ENCODE measurements at places on chromosomes 3 and 15.

DNA sequence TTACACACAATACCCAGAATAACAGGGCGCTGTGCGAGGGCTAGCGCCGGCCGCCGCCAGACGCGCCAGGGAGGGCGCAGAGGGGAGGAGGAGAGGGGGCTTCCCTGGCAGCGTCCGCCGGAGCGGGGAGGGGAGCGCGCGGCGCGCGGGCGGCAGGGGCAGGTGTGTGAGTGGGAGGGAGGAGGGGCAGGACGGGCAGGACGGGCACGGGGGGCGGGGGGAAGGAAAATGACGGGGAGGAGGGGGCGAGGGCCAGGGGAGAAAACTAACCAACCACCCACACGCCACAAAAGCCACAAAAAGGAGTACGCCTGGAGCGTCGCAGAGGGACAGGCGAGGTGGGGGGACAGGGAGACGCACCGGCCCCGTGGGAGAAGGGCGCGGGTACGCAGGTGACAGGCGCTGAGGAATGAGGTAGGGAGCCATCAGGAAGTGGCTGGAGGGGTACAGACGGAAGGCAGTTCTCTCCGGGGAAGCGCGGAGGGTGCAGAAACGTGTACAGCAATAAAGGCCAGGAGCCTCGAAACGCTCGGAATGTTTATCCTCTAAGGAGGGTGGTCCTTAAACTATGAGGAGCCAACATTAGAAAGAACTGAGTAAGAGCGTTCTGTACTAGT lies 610 bp upstream of the SATB1 start:
- peak; percentile 52 for DNase-seq

- DNase-seq: no peak
Measured at GRCh38 chr3:129506231-129506742, 22.2 kb upstream of the RHO start.

DNA sequence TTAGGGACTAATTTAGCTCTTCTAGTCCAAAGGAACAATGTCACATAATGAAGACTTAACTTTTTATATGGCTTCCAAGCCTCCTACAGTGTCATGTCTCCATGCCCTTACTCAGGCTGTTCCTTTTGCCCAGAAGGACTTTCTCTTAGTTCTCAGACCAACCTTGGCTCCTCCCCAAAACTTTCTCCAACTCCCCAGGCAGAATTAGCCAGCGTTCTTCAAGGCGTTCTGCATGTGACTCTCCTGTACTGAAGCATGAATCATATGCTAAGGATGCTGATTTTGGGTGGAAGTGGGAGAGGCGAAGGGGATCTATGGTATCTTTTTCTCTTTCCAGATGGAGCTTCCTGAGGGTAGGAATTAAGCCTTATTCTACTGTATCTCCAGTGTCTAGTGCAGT lies 335.1 kb upstream of the ICE2 start:
- DNase-seq: no peak

DNA sequence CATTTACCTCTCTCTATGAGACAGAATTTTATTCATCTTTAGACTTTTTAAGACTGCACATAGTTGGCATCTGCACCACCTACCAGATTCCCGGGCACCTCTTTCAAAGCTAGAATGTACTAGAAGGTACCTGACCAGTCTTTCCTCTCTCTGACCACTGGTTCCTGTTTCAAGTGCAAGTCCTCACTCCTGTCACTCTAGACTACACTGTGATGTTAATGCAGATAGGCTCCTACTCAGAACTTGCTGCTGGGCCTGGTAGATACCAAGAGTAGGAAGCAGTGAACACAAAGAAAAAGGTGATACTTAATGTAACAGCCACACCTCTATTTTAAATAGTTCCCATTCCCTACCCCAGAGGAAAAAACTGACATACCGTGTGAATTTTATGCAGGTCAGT lies 8.1 kb upstream of the TCAIM start:
- DNase-seq: no peak

- no peak for DNase-seq
Measured at GRCh38 chr3:138180375-138181029, 5.8 kb upstream of the DBR1 start.

DNA sequence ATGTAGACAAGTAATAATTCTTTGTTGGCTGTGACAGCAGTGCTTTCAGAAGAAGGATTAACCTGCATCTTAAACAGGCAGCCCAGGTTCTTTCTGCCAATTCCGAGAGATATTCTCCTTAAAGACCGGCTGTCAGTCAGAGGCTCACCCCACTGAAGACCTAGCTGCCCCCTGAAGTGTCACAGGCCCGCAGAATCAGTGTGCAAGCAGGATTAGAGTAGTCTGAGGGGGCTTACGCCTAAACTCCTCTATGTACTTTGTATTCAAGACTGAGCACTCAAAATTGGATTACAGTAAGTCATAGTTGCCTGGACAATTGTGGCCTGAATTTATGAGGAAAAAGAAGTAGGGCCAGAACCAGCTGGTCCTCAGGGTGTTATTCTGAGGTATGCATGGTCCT lies 342.9 kb downstream of the CLSTN2 start:
- DNase-seq: no peak

GRCh38 chr15:98800437-98801233 lies 152.3 kb downstream of the IGF1R start:
- DNase-seq: no peak

DNA sequence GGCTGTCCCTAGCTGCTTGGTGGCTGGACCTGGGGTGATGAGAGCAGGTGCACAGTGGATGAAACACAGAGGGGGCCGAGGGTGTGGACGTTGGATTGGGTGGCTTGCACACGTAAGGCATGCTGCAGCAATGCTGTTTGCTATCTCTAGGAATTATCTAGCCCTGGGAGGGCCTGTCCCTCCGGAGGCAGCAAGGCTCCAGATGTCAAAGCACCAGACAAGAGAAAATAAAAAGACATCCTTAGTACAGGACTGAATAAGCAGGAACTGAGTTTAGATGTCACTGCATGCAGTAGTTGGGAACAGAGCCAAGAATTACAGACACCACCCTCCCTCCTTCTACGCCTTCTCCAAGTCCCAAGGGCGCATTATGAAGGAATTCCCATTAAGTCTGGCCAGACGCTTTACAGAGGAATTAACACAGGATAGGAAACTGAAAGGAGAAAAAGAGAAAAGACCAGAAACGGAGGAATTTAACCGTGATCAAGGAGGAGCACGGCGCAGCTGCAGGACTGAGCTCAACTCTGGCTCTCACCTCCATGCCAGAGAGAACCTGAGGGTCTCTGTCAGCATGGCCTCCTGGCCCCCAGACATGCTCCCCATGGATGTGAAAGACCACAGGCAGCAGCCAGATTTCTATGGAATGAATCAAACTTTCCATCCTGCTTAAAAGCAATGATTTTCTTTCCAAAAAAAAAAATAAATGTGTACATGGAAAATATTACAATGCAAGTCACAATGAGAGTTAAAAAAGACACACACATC lies 13.8 kb downstream of the ATP10A start:
- no peak for DNase-seq

- DNase-seq: no peak
Measured at GRCh38 chr3:4166540-4166939, 136.6 kb upstream of the SETMAR start.

- DNase-seq: no peak
Measured at GRCh38 chr3:58336135-58336882, 3.6 kb downstream of the PXK start.

All from stimulated activated CD4-positive, alpha-beta T cell treated with anti-CD3 and anti-CD28 coated beads, Interleukin-1b, Interleukin-23, amount 100 ng/mL, for 24 hours (primary cell).